HEK293T (cell line): ENCODE measurements at places on chromosomes 13 and 19.

- no peak for DNase-seq
These were observed 36.7 kb upstream of the C13orf46 start for GRCh38 chr13:114010401-114011101.

DNA sequence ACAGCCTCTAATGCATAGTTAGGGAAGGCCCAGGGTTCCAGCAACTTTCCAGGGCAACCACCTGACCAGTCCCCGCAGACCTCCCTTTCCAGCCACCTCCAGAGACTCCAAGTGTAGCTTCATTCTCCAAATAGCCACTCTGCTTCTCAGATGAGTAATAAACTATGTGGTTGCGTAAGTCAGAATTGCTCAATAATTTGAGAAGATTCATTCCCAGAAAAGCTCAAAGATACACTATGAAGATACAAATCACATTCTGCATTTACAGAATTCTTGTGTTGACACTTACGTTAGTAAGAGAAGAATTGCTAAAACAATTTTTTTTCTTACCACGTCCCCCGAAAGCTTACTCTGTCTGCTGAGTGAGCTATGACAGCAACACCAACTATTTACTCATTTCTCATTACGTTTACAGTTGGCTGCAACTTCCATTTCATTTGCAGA is 8.2 kb upstream of the LATS2 start:
- DNase-seq = no peak

DNA sequence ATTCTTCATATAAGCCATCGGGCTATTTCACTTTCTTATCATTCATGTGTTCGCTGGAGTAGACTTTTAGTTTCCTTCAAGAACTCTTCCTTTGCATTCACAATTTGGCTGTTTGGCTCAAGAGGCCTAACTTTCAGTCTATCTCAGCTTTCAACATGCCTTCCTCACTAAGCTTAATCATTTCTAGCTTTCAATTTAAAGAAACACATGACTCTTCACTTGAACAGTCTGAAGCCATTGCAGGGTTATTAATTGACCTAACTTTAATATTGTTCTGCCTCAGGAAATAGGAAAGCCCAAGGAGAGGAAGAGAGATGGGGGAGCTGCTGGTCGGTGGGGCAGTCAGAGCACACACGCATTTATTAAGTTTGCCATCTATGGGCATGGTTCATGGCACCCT is 158.1 kb downstream of the SUCLA2 start:
- DNase-seq = no peak

DNA sequence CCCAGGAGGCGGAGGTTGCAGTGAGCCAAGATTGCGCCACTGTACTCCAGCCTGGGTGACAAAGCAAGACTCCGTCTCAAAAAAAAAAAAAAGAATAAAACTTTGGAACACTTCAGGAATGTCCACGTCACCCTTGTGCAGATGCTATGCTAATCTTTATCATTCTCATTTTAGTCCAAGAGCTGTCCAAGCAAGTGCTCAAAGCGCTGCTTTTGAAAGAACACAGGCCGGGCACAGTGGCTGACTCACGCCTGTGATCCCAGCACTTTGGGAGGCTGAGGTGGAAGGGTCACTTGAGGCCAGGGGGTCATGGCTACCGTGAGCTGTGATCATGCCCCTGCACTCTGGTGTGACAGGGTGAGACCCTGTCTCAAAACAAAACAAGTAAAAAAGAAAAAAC is 11.1 kb upstream of the UQCR11 start:
- no peak for DNase-seq

- DNase-seq = no peak
These were observed 6.5 kb upstream of the MZF1 start for GRCh38 chr19:58579473-58580142.

DNA sequence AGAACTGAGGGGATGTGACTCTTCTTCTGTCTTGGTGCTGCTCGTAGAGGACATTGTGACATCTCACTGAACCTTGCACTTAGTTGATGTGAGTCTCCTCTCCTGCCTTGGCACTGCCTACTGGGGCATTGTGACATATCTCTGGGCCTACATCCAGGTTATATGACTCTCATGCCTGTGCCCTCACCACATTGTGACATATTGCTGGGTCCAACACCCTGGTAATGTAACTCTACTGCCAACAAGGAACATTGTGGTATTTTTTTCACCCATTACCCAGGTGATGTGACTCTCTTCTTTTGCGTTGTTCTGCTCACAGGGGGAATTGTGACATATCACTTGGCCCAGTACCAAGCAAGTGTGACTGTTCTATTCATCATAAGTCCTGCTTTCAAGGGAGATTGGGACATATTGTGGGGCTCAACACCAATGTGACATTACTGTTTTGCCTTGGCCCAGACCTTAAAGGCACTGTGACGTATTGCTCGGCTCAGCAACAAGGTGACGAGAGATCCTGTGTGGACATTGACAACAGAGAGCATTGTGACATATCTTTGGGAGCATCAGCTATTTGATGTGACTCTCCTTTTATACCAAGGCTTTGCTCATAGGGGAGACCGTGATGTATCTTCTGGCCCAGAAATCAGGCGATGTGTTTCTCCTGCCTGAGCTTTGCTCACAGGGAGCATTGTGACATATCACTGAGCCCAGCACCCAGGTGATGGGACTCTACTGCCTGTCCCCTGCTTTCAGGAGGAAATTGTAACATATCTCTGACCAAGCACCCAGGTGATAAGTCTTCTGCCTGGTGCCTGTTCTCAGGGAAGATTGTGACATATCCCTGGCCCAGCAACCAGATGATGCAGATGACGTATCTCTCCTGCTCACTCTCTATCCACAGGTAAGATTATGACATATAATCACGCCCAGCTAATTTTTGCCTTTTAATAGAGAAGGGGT is 12.2 kb upstream of the ZNF429 start:
- DNase-seq = no peak

DNA sequence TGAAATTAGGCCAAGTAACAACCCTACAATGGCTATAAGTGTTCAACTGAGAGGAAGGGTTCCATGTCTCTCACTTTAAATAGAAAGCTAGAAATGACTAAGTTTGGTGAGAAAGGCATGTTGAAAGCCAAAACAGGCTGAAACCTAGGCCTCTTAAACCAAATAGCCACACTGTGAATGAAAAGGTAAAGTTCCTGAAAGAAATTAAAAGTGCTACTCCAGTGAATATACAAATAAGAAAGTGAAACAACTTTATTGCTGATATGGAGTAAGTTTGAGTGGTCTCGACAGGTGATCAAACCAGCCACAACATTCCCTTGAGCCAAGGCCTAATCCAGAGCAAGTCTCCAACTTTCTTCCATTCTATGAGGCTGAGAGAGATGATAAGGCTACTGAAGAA is 209.6 kb downstream of the KLF12 start:
- DNase-seq = no peak

DNA sequence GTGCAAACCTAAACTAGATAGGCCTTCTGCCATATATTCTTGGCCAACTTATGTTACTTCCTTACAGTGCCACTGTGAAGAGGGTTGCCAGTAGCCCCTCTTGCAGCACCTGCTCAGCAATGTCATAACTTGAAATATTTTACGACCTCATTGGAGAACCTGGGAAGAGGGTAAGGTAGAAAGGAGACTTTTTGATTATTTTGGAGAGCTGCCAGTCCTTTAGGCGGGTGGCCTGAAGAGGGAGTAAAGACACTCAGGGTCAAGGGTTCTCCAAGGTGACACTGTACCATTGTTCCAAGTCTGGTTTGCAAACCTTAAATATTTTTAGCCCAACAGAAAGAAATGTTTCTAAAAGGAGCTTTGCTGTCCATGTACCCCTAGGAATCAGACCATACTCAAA is 118.3 kb downstream of the FLT1 start:
- no peak for DNase-seq

DNA sequence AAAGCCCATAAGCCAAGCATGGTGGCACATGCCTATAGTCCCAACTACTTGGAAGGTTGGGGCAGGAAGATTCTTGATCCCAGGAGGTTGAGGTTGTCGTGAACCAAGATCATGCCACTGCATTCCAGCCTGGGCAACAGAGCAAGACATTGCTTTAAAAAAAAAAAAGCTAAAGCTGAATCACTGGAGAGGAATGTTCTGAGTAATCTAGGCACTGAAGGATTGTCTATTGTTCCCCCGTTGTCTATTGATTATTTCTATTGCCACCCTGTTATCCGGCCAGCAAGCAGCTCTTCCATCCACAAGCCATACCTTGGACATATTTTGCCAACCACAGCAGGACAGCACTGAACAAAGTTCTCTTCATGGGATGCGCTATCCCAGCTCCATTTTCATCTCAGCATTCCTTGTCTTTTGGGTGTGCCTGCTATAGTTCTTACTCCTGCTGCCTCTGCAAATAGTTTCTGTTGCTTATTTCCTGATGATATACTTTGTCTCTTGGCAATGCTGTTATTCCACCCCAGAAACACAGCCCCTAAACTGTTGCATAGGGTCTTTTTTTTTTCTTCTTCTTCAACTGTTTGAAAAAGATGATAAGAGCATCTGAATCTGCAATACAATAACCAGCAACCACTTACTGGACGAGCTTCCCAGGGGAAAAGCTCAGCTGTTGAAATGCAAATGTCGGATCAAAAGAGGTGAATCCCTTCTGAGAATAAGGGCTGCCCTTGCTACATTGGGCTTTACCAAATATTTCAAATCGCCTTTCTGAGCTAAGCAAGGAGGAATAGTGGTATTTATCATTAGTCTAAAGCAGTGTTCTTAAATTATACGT is 22.2 kb upstream of the SIAH3 start:
- no peak for DNase-seq

DNA sequence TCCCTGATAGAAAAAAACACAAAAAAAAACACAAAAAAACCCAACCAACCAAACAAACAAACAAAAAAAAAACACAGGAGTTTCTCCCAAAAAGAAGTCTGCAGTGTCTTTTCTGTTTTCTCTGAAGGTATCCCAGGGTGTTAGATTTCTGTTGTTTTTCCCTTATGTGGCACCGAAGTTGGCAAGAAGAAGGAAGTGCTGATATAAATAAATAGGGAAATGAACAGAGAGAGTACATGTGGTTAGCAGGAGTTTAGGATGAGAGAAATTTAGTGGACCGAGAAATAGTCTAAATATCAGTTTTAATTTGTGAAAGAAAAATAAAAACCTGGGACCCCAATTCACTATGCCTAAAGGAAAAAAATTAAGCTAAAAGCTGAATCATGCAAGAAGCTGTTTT is 287.0 kb upstream of the SGCG start:
- no peak for DNase-seq

GRCh38 chr13:46852168-46852567 is 44.7 kb downstream of the HTR2A start:
- no peak for DNase-seq

DNA sequence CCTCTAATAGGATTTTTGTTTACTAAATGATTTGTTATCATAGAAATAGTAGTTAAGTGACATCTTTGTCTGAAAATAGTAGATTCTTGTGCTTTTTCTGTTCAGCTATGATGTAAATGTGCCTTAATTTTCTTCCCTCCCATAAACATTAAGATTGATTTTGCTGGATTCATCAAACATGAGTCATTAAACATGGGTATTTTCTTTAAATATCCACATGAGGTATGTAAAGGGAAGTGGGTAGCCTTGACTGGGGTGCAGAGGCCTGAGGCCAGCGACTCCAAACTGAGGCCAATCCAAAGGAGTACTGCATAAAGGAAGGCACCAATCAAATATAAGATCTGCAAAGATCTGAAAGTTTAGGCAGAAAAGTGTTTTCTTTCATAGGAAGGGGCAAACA is 3.7 kb downstream of the ZNF136 start:
- no peak for DNase-seq

GRCh38 chr19:33203529-33203928 is 9.4 kb downstream of the LRP3 start:
- DNase-seq = no peak

DNA sequence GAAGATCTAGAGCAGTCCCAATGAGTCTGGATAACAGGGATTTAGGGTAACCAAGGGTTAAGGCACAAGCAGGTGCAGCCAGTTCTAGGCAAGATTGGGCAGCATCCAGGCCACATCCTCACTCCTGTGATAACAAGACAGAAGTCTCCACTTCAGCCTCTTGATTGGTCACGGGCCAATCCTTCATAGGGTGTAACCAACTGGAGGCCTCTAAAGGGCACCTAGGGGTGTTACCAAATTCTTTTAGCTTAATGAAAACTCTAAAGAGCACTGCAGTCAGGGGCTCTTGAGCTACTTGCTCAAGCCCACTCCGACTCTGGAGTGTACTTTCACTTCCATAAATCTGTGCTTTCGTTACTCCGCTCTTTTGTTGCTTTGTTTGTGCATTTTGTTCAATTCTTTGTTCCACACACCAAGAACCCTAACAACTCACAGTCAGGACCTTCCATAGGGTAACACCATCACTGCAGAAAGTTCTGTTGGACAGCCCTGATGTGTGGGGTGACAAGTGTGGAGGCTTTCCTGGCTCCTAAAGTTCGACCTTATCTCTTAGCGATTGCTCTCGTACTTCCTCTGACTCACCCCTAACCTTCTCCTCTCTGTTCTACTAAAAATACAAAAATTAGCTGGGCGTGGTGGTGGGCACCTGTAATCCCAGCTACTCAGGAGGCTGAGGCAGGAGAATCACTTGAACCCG is 36.1 kb downstream of the ZSWIM9 start:
- DNase-seq = no peak

DNA sequence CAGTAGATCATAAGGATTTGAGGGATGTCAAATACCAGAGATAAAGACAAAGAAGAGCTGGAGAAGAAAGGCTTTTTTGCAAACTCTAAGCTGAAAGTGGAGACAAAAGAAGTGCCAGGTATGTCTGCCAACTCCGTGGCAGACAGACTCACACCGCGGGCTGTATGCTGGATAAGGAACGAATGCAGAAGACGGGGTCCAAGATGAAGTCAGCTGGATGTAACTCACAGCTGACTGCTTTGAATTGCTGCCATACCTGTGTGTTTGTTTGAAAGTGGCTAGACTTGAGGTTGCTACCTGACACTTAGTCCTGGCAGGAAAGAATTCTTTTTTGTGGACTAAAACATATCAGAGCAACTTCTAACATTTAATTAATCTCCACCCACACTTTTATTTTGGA is 398.8 kb downstream of the DLEU7 start:
- DNase-seq = no peak

DNA sequence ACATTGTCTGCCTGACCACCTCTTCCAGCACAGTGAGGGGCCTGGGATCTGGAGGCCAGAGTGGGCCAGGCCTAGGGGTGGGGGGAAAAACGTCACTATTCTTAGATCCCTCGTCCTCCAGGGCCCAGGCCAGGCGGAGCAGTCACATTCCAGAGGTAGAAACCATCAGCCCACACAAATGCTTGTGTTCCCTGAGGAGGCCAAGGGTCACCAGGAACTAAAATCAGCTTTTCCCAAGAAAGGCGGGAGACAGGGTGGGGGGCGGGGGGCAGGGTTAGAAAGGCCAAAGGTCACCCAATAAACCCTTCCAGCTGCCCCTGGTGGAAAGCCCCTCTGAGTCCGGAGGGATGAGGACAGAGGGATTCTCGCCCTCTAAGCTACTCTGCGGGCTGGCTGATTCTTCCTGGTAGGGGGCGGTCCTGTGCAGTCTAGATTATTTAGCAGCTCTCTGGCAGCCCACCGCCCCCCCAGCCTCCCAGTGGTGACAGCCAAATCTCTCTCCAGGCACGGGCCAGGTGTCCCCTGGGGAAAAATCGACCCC is 23.5 kb upstream of the CCL25 start:
- DNase-seq = no peak

DNA sequence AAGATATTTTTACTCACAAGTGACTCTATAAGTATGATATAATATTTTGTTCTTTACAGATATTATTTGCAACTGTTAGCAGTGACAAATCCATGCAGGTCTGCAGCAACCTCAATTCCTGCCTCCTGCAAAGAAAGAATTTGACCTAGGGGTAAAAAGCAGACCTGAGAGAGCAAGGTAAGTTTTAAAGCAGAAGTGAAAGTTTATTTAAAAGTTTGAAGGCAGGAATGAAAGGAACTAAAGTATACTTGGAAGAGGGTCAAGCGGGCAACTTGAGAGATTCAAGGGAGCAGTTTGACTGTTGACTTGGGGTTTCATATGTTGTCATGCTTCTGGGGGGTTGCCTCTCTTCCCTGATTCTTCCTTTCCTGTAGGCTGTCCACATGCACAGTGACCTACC is 520.1 kb upstream of the PCDH20 start:
- DNase-seq = no peak
